ENCODE measurements at places on chromosomes 4 and X. TPM values are rescaled to one million over a fixed set of nuclear protein-coding genes. Genes with fewer than 3 reads are reported as not detected.

Gene GPRASP1
- 0.96 TPM for total RNA-seq

Gene FOXR2
- not detected for total RNA-seq

Gene WNK3
- 0.12 TPM for total RNA-seq

Gene LETM1
- 97.2 TPM for total RNA-seq

Gene FABP2
- total RNA-seq, result not detected

Gene INTS6L
- 30.6 TPM for total RNA-seq

Gene GAGE12J
- total RNA-seq, result not detected

Gene GYG2
- total RNA-seq, result not detected

Gene SFRP2
- not detected for total RNA-seq

Gene ADRA2C
- not detected for total RNA-seq

Gene MAGEA8
- total RNA-seq, result not detected

Gene ADGRL3
- not detected for total RNA-seq

Gene CHST7
- 6.9 TPM for total RNA-seq

Gene DCLK2
- total RNA-seq, result not detected

Gene TCEAL6
- total RNA-seq, result not detected

Gene AKAP4
- total RNA-seq, result not detected

Gene AGTR2
- total RNA-seq, result not detected

Gene XK
- total RNA-seq, result 0.17 TPM

Gene RTL9
- total RNA-seq, result not detected

Gene CLDN2
- not detected for total RNA-seq

Gene RP2
- 7.6 TPM for total RNA-seq

Gene BTC
- total RNA-seq, result not detected

Gene GABRB1
- not detected for total RNA-seq

Gene PNPLA4
- total RNA-seq, result 7.6 TPM

Gene CENPVL2
- total RNA-seq, result not detected

Gene JCHAIN
- not detected for total RNA-seq

Gene UTP3
- total RNA-seq, result 45.9 TPM

Gene FAM241A
- total RNA-seq, result 6.2 TPM

Gene RASGEF1B
- total RNA-seq, result 5.5 TPM

Gene P2RY4
- total RNA-seq, result 0.21 TPM

Gene STPG2
- not detected for total RNA-seq

Gene RAB40AL
- total RNA-seq, result 0.26 TPM

Gene DCAF12L2
- total RNA-seq, result not detected

Gene CXCL5
- total RNA-seq, result not detected

Gene GABRQ
- total RNA-seq, result not detected

Gene ZNF157
- 0.40 TPM for total RNA-seq

Gene DOK7
- not detected for total RNA-seq

Gene SHISA3
- total RNA-seq, result 0.23 TPM

Gene SASH3
- total RNA-seq, result 115 TPM

Gene CEP44
- total RNA-seq, result 20.3 TPM

All from activated CD4-positive, alpha-beta T cell treated with anti-CD3 and anti-CD28 coated beads, Interleukin-2, amount 10 ng/mL, durations not matched to agents 24 days and 14 days (primary cell).